ENCODE measurements at places on chromosomes 1 and 21.

DNA sequence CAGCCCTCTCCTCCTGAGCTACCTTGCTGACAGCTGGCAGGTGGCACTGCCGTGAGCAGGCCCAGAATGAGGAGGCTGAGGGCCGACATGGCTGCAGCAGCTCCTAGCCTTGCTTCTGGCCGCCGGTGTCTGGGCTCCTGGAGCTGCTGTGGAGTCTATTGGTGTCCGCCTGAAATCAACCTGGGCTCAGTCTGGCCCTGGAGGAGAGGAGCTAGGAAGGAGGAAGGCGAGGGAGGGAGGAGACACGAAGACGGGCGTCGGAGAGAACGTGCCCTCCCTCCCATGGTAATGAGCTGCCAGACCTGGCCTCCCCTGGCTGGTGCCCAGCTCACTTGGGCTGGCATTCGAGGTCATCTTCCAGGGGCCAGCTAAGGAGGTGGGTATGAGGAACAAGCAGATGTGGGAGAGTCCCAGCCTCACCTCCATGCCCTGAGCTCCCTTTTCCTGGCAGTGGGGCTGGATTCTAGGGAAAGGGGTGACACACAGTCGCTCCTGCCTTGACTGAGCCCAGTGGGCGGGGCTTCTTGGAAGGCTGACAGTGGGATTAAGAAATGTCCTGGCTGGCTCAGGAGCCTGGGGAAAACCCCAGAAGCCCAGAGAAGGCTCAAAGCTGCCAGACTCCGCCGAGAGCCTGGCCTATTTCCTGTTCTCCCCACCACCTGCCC is at the start of gene PDZK1IP1:
Gene PDZK1IP1 (minus strand): TSS at position 193 of the 665 bp plus-strand sequence. CDS start 104 bp downstream, at position 89.
- DNase-seq: peak; percentile 71

GRCh38 chr1:113999799-114000198 is 20.5 kb downstream of the OLFML3 start:
- DNase-seq: no peak

DNA sequence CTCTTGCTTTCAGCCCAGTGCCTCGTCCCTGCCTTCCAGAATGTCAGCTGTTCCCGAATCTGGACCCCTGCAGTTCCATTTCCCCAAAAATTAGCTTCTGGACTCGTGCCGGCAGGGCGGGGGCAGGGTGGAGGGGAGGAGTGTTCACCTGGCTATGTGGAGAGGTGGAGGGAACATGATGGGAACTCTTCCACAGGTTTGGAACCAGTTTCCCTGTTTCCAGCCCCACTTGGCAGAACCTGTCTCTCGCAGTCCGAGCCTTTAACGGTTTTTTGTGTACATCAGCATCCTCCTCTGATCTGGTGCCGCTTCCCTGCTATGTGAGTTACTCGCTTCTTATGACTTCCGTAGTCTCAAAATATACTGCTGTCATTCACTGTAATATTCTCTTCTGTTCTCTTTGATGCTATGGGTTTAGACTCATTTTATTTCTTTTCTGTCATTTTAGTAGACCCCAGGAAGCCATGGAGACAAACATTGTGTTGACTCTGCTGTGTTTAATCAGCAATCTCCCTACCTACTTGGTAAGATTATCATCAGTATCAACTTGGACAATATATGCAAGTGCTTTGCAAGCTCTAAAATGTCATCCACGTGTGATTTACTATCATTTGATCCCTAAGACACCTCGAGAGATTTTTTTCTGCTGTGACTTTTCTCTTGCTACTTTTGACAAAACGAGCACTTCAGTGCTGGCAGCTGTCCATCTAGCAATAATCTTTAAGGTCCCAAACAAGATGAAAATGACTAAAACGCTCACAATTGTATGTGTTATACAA is 33.3 kb upstream of the HNRNPU start:
- no peak for DNase-seq

GRCh38 chr1:182833271-182833670 is 5.9 kb upstream of the DHX9 start:
- DNase-seq: no peak

DNA sequence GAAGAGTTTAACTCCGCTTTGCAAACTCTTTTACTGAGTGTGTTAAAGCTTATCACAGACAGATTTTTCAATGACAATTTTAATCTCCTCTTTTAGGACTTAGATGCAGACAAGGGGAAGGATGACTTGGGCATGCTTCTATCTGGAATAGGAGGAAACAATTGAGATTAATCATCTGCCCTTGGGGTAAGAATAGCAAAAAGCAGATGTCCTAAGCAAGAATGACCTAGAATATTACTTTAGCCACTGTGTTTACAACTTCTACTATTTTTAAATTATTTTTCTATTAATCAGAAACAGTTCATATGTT is 569.0 kb upstream of the ADGRL2 start:
- no peak for DNase-seq

GRCh38 chr1:27560268-27561123 is 43.4 kb downstream of the AHDC1 start:
- DNase-seq: no peak

- DNase-seq: no peak
These were observed 98.4 kb upstream of the USP25 start for GRCh38 chr21:15631342-15631741.

- no peak for DNase-seq
These were observed 47.0 kb downstream of the DDR2 start for GRCh38 chr1:162679298-162679697.

DNA sequence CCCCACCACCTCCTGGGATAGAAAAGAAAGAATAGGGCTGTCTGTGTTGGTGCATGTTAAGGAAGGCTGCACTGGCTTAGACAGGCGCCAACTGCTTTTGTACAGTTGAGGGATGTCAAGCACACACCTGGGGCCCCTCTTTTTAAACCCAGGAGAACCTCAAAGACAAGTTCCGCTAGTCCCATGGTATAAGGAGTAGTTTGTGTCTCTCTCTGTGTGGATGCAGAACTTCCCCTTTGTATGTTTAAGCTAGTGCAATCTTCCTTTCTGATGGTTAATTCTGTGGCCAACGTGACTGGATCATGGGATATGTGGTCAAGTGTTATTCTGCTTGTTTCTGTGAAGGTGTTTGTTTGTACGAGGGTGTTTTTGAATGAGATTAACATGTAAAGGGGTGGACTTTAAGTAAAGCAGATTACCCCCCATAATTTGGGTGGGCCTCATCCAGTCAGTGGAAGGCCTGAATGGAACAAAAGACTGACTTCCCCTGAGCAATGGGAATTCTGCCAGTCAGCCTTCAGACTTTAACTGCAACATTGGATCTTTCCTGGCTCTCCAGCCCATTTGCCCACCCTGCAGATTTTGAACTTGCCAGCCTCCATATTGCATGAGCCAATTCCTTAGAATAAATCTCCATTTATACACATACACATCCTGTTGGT is 9.5 kb upstream of the DUSP10 start:
- peak; percentile 42 for DNase-seq

GRCh38 chr1:13901039-13901438 is 201.1 kb downstream of the PRDM2 start:
- DNase-seq: no peak

- DNase-seq: peak; percentile 48
These were observed 940 bp upstream of the ATAD3A start for GRCh38 chr1:1510912-1511532.

DNA sequence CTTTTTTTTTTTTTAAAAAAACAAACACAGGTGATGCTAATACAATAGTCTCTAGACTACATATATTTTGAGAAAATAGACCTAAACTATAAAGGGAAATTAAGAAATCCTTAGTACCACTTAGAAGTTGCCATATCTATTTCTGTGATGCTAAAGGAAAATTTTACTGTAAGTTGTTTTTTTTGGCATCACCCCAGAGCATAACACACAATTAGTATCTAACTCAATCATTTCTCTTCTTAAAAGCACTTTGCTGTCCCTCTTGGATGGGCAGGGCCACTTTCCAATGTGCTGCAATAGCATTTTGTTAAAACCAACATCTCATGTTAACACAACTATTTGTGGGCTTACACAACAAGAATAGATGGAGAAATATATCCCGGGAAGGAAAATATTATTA is 91.9 kb downstream of the GABPA start:
- DNase-seq: no peak

- no peak for DNase-seq
These were observed 53.9 kb upstream of the LBR start for GRCh38 chr1:225481738-225482137.

- no peak for DNase-seq
These were observed 213.5 kb downstream of the LYPLAL1 start for GRCh38 chr1:219387211-219387610.

GRCh38 chr1:45299981-45300668 is 26.6 kb upstream of the HPDL start:
- peak; percentile 68 for DNase-seq

DNA sequence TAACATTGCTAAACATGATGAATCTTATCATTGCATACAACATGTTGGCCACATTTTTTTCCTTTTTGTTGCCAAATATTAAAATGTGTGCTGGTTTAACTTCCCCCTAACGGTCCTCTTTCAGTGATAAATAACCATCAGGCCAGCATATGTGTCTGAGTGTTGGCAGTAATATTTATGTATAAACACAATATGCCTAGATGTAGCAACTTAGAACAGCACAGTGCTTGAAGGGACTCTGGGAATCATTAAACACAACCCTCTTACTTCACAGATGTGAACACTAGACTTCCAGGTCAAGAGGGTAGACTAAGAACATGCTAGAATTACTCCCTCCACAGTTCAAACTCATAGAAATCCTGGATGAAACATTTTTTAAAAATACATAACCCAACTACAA is 581.8 kb downstream of the PLPP3 start:
- DNase-seq: no peak

DNA sequence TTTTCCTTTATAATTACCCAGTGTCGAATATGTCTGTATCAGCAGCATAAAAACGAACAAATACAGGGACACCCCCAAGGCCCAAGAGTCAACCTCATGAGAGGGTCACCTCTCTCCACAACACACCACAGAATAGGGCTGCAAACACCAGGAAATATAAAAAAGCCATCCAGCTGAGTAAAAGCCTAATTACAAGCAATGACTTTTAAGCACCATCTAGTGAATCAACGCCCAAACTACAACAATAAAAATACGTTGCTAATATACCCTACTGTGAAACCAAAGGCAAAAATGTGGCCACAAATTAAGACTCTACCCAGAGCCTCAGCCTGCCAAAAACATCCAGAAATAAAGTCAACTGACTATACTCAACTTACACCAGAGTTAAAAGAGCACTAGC is 817.9 kb upstream of the NEGR1 start:
- no peak for DNase-seq

GRCh38 chr1:236535190-236535589 is 11.4 kb downstream of the LGALS8 start:
- DNase-seq: no peak

DNA sequence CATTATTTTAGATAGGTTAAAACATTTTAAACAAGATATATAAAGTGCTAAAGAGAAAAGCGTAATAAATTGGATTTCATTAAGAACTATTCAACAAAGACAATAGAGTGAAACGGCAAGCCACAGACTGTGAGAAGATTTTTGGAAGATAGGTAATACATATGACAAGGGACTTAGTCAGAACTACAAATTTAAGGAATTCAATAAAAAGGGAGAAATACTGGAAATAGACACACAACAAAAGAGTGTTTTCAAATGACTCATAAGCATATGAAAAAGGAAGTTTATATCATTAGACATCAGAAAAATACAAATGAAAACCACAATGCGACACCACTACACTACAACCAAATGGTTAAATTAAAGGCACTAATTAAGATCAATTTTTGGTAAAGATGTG is 90.5 kb downstream of the GDAP2 start:
- DNase-seq: no peak

GRCh38 chr1:110085671-110086070 is 15.2 kb upstream of the ALX3 start:
- DNase-seq: no peak

Measured in suppressor macrophage treated with lipopolysaccharide for 1 hour (primary cell).